ENCODE measurements at places on chromosomes 11 and 22. TPM values are rescaled to one million over a fixed set of nuclear protein-coding genes. Genes with fewer than 3 reads are reported as not detected.

OR52N4 gene
- not detected for total RNA-seq

DNA sequence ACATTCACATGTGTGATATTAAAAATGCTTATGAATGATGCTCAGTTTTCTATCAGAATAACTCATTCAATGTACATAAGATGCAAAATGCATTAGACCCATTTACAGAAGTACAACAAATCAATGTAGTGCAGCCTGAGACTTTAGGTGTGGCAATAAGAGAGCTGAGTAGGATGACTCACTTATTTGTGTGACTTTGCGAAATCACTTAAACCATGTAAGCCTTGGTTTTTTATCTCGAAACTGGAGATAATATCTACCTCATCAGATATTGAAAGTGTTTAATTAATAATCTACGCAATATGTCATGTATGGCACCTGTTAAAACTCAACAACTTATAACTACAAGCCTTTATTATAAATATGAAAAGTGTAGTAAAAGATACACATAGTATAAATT lies 105.7 kb upstream of the LUZP2 start:
- no peak for DNase-seq

DNA sequence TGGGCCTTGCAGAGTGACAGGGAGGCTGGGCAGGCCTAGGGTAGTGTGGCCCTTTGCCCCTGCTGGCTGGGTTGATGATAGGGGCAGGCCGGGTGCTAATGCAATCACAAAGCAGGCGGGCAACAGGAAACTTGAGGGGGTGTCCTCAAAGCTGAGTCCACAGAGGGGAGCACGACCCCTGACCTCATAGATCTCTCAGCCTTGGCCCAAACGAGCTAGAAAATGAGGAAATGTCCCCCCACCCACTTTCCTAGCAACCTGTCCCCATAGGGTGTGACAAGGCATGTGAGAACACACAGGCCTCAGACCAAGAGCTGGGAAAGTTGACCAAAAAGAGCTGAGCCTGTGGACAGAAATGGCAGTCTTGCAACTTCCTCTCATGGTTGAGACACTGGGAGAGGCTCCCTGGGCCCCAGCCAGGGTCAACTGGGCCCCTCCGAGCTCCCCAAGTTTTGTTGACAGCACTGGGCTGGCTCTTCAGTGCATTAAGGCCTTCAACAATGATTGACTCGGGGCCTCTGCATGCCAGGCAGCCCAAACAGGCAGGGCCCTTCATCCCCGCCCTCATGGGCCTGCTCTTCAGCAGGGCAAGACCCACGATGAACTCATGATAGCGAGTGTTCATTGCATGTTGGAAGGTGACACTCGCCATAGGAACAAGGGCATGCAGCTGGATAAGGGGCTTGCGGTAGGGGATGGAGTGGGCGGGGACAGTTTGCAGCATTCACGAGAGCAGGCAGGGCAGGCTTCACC lies 9.8 kb upstream of the SPI1 start:
- DNase-seq, result no peak

DNA sequence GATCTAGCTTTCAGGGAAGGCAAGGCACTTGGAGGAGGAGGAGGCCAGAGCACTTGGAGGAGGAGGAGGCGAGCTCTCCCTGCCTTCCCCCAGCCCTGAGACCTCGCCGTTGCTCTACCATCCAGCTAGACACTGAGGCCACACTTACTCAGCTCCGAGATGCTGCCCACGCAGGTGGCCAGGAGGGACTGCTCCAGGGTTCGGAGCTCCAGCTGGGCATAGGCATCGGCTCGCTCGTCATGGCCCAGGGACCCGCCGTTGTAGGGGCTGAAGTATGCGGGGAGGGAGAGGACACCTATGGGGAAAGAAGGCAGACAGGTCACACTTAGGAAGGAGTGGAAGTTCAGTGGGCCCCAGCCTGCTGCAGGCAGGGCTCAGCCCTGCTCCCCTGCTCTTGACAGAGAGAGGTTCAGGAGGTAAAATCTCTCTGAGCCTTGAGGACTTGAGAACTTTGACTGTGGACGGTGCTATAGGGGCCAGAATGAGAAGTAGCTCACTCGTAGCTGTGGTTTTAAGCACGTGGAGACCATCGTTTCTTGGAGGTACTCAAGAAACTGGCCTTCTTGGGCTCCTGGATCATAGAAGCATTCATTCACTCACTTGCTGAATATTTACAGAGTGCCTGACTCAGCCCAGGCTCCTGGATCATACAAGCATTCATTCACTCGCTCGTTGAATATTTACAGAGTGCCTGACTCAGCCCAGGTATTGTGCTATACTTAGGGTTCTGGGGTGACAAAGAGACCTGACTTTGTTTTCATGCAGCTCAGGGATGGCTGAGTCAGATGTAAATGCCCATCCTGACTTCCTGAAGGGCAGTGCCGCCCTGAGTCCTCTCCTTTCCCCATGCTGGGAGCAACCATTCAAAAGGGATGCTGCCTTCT lies 99.2 kb downstream of the NAT10 start:
- DNase-seq, result no peak

DNA sequence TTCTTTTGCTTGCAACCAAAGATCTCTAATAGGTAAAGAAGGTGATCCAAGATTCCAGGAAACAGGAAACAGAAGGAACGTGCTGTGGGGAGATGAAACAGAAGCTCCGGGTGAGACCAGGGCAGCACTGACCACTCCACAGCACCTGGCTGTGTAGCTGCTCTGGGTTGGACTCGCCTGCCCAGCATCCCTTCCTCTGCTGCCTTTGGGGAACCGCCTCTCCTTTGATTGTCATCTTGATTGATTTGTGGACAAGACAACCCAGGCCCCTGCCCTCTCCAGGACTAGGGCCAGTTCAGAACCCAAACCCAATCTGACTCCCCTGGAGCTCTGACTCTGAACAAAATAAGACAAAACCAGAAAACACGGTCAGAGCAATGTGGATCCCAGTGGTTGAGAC lies 14.7 kb upstream of the APOBEC3A start:
- DNase-seq, result no peak

GRCh38 chr11:55054723-55055122 lies 207.2 kb upstream of the TRIM48 start:
- no peak for DNase-seq
